Kidney epithelial cell (primary cell): ENCODE measurements at places on chromosomes 7 and 10. TPM values are rescaled to one million over a fixed set of nuclear protein-coding genes. Genes with fewer than 3 reads are reported as not detected.

The AKR1C2 gene
- total RNA-seq: 0.27 and 2.0 TPM in 2 replicates

The ACSL5 gene
- total RNA-seq: 0.55 and 1.5 TPM in 2 replicates

The LLCFC1 gene
- total RNA-seq: not detected in 2 replicates

The CTTNBP2 gene
- total RNA-seq: 4.2 and 5.3 TPM in 2 replicates

The VPS37D gene
- 9.0 and 12.2 TPM in 2 replicates for total RNA-seq

The ASB15 gene
- total RNA-seq: not detected in 2 replicates
